ENCODE measurements at places on chromosomes 5 and 9. TPM values are rescaled to one million over a fixed set of nuclear protein-coding genes. Genes with fewer than 3 reads are reported as not detected.

GRCh38 chr5:40801771-40802562 lies 3.8 kb upstream of the PRKAA1 start:
- no peak for DNase-seq

DNA sequence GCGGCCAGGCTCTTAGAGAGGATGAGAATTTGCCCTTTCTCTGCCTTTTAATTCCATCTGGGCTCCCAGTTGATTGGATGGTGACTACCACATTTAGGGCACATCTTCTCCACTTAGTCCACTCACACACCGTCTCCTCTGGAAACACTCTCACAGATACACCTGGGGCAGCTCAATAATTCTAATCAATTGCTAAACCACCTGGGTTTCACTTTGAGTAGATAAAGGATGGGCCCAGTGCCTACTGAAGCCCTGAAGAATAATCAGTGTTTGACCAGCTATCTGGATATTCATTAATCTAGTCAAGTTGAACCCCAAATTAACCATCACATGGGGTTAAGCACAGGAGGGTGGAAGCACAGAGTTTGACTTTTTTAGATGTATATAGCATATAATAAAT lies 19.1 kb downstream of the MAN2A1 start:
- no peak for DNase-seq

GRCh38 chr9:20197976-20198685 lies 409.3 kb upstream of the SLC24A2 start:
- DNase-seq: no peak

Gene BAAT
- not detected for total RNA-seq

Gene AMBP
- not detected for total RNA-seq

- DNase-seq: no peak
These were observed 371.8 kb upstream of the RFX3 start for GRCh38 chr9:3897631-3898030.

- no peak for DNase-seq
These were observed 34.4 kb downstream of the GSN start for GRCh38 chr9:121302341-121302740.

- DNase-seq: no peak
These were observed 8.3 kb upstream of the NKD2 start for GRCh38 chr5:1000329-1000728.
